ENCODE measurements at places on chromosomes 5 and 9. TPM values are rescaled to one million over a fixed set of nuclear protein-coding genes. Genes with fewer than 3 reads are reported as not detected.

DNA sequence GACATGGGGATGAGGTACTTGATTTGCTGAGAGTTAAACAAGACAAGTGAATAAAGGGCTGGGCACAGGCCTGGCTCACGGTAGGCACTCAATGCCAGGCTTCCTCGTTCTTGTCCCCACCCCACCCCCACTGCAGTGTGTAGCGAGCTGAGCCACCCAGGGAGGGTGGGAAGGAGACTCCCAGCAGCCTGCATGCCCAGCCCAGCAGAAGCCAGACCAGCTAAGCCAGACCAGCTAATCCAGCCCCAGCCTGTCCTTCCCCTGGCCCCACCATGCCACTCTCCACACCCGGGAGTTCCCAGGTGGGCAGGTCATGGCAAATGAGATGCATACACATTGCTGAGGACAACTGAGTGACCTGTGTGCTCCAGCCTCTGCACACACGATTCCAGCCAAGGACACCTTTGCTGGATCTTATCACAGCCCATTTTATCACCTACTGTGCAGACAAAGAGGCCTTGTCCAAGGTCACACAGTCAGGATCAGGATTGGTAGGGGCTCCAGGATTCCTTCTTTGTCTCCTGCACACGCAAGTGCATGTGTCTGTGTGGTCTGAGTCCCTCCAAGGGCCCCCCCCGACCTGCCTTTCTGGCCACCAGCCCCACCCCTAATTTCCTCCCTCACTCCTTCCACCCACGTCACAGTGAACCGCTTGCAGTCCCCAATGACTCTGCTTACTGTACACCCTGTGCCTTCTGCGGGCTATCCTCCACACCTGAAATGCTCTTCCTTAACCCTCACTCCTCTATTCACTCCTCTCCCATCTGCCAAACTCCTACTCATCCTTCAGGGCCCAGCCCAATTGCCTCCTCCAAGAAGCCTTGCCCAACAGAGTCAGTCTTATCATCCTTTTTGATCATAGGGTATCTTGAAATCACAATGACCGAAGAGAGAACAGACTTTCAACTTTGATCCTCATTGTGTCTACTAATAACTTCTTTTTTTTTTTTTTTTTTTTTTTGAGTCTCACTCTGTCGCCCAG is 26.6 kb downstream of the DUSP1 start:
- DNase-seq = no peak

- DNase-seq = no peak
These were observed 624.2 kb downstream of the KCTD16 start for GRCh38 chr5:144794922-144795321.

- peak; percentile 50 for DNase-seq
These were observed 379.1 kb downstream of the DMRT2 start for GRCh38 chr9:1429297-1429696.

- no peak for DNase-seq
These were observed 147.1 kb upstream of the PPP1R26 start for GRCh38 chr9:135332516-135332915.

Gene SOX30
- 6.3 TPM for total RNA-seq

All from umbilical cord (tissue), 2 donors.